Cortex of kidney (tissue), 1 donor: ENCODE measurements at places on chromosomes 12 and 14.
A peak's percentile ranks its signal among the peaks of the same experiment; 100 is the strongest.

GRCh38 chr14:59148334-59148900 is 40.0 kb upstream of the DAAM1 start:
- no peak for DNase-seq

DNA sequence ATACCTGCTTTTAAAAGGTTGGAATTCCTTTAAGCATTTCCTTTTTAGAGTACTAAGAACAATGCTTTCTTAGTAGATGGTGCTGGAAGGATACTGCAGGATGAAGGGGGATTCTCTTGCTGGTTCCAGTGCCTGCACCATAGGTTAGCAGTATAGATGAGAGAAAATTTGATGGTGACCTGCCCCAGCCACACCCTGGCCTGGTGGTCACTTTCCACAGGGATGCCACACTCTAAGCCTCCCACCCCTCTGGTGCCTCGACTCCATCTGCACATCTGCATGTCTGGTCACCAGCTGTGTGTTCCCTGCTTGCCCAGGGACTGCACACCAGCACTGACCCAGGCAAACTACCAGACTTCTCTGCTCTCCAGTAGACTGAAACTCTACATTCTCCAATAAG is 19.1 kb downstream of the SLC2A3 start:
- no peak for DNase-seq

DNA sequence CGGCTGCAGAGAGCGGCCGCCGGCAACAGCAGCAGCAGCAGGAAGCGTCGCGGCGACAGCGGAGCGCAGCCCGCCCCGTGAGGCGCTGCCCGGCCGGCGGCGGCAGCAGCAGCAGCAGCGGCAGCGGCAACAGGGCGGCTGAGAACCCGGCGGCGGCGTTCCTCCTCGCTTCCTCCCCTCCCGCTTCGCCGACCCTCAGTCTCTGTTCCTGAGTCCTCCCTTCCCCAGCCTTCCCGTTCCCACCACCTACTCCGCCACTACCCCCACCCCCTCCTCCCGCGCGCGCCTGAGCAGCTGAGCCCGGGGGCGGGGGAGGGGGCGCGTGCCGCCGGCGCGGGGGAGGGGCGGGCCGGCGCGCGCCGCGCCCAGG is 310 bp downstream of the BICDL1 start:
- no peak for DNase-seq

DNA sequence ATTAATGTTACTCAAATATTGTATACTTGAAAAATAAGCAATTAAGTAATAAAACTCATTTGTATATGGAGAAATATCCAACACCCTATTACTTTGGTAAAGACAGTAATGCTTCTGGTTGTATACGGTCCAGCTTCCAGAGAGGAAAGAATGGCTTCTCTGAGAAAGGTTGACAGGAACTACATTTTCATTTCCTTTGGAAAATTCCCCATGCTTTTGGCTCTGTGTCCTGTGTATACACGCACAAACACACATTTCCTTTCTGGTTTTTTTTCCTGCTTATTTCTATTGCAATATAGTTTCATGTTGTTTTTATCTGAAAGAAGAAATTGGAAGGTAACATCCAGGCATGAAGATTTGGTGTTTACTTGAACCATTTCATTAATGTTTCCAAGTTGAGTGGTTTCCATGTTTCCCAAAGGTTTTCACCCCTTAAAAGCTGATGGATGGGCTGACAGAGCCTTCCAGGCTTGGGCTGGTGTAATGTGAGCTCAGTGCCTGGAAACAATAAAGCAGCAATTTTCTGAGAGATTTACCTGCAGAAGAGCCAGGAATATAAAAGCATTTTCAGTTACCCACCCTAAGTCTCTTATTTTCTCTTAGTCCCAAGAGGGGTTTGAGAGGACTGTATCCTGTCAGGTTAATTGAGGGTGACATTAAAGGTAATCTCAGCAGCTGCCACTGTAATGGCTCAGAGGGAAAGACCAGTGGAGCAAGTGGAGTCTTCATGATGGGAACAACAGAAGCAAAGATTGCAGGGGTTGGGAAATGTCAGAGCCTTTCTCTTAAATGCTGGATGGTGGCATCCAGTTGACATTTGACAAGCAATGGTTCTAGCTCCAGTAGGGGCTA is 33.4 kb upstream of the TMTC1 start:
- DNase-seq = no peak

DNA sequence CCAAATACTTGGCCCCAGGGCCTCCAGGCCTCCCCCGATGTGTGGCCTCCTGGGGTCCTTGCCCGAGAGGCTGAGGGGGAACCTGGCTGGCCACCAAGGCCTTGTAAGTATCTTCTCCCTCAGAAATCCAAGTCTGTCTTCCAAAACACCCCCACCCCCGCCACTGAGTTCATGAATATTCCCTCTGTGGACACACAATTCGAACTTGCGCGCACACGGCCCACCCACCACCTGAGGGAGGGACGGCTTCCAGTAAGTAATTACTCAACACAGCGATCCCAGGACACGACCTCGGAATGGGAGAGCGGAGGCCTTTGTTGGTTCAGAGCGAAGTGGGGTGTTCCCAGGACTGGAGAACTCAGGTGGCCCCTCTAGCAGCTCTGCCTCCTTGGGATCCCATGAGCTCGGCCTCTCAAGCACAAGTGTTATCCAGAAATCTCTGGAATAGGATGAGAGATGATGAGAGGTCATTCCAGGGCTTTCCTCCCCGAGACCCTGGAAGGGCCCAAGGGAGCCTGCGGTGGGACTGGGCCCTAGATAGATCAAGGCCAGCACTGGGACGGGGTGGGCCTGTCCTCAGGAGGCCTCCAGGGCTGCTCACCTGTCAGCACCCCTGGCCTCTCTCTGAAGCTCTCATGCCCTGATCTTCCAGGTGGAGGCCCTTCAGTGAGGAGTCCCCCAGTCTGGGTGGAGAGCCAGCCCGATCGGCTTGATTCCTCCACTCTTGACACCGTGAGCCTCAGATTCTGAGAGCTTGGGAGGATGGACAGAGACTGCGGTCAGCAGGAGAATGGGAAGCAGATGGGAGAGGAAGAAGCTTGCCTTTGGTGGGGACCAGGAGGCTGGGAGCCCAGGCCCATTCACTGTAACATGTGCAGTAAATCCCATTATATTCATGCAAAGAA is 219.0 kb upstream of the RTL1 start:
- no peak for DNase-seq

DNA sequence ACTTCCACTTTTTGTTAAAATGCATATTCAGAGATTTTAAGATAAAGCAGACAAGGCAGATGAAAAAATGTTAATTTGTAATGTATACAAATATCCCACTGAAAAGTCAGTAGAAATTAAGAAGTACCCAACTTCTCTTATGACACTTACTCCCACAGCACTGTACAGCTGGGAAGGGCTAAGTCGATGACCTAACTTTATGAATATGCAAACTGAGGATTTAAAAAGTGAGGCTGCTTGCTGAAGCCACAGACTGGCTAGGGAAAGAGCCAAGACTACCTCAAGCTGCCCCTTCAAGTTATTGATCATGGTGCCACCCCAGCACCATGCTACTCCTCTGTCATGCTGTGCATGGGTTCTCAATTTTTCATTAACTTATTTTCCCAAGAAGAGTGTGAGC is 17.0 kb downstream of the PPM1H start:
- no peak for DNase-seq

DNA sequence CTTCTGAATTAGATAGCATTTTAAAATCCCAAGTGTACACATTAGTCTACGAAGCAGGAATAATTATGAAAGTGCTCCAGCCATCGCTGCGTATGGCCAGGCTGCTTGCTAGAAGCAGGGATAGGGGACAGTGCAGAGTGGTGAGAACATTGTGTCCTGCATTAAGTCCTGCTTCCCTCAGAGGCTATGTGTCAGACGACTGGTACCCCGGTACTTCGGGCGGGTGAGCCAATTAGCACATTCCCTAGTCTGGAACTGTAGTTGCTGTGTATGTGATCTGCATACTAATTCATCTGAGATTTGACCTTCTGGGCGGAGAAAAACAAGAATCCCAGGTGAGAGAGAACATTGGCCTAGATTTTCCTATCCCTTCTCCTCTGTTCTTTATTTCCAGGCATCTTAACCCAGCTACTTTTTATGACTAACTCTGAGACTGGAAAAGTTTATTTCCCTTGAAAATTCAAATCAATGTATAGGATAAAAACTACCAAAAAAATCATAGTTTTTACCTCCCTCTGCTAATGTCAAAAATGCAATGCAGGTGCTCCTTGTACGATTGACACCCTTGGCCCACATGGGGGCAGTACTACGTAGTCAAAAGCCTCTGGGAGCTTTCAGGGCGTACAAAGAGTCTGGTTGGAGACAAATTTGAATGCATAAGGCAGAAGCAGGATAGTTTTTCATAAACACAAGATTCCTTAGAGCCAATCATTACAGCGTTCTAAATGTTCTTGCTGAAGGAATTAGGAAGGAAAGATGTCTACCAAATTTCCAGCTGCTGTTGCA is 764.3 kb downstream of the NOVA1 start:
- DNase-seq = no peak

DNA sequence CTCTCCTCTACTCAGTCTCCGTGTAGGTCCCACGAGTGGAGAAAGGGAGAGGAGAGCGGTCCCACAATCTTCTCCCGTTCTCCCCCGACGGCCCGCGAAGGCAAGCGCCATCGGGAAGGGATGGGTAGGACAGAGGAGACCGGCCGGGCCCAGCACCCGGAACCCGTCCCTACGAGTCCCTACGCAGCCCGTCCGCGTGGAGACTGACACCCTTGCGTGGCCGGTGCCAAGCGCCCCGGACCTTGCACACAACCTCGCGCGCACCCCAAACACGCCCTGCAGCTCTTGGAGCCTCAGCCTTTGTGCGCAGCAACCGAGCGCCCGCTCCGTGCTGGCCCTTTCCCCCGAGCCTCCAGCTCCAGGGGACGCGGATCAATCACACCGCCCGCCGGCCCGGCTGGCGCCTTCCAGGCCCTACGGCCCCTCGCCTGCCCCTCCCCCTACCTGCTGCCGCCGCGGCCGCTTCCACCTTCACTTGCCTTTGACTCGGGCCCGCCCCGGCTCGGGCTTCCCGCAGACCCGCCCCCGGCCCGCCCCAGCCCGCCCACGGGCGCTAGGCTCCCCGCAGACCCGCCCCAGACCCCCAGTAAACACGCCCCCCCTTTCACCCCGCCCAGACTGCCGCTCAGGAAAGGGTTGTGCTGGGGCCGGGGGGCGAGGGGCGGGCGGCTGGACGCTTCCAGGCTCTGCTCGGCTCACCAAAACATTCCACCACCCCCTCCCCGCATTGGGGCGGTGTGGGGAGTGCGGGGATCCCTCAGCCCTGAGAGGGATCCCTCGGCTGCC is at the start of gene NDRG2:
TSS of gene NDRG2 (minus strand) at position 477 of the 786 bp plus-strand sequence. CDS start 1,746 bp downstream, outside the sequence.
- no peak for DNase-seq

DNA sequence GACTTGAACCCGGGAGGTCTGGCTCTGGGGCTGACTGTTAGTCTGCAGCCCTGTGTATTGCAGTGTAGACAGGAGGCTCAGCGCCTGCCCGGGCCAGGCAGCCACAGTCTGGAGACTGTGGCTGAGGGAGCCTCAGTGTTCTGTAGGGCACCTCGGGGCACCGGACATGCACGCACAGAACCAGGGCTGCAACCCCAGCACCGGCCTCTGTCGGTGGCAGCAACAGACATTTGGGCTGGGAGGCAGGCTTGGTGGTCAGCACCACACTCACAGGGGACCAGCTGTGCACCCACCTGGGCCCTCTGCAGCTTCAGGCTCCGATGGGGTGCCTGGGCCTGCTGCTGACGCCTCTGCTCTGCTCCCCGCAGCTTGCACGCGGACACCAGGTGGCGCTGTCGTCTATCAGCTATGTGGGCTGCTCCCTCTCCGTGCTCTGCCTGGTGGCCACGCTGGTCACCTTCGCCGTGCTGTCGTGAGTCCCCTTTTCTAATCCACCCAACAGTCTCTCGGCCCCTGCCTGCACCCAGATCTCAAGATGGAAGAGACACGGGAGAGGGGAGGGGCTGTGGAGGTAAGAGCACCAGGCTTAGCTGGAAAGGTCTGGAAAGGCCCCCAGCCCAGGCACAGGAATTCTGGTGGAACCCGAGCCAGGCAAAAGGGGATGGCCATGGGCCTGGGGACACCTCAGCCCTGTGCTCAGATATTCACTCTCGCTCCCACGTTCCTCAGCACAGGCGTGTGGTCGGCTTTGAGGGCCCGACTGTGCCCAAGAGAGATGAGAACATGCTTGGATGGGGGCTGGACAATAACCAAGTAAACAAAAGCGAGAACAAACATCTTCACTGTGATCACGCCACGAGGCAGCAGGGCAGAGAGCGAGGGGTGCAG is 151.0 kb downstream of the ADGRD1 start:
- DNase-seq = peak; percentile 11

DNA sequence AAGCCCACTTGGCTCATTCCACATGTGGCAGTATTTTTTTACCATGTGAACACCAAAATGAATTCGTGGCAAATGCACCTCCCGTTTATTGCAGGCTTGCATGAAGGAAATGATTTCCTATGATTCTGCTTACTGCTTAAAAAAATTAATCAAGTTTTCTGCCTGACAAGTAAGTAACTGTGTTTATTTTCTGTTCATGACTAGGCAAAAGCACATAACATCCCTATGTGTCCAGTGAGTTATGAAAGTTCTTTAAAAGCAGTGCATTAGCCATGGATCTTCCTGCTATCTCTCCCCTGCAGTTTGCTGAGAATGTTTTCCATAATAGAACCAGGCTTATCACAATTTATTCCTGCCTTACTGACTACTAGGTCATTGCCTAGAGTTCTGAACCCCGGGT is 20.4 kb downstream of the GPR65 start:
- DNase-seq = no peak

DNA sequence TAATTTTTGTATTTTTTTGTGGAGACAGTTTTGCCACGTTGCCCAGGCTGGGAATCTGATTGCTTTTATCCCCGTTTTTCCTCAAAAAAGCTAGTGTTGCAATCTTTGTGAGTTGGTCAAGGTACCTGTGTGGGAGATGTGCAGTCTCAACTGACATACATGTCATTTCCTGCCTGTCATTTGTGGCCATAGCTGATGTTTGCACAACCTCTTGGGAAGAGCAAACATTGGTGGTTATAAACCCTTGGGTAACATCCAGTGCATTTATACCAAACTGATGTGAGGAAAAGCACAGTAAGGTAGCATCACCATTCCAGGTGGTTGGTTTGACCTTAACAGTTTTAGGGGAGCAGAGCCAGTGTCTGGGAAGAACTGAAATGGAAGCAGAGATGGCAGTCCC is 54.7 kb downstream of the ATG14 start:
- no peak for DNase-seq

- DNase-seq = no peak
Observed at GRCh38 chr12:79085106-79085682, 220.6 kb downstream of the SYT1 start.

- DNase-seq = no peak
Observed at GRCh38 chr14:68015356-68016254, 196.0 kb downstream of the RAD51B start.

- no peak for DNase-seq
Observed at GRCh38 chr12:67813456-67813904, 164.9 kb downstream of the DYRK2 start.

DNA sequence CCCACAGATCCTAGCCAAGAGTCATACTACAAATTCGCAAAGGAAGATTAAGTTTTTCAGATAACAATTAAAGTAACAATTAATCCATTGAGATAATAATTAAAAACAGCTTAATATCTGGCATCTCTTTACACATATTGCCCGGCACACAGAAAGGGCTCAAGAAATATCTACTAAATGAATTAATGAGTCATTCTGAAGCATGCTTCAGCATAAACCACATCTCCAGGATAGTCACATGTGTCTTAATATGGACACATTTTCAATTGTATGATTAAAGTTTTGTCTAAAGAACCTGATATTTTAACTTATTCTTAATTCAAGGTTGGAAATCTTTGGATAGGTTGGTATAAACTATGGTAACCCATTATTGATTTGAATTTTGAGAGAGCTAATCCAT is 9.6 kb downstream of the ITPR2 start:
- DNase-seq = no peak

- DNase-seq = no peak
Observed at GRCh38 chr14:105864651-105865265, 338.4 kb downstream of the TMEM121 start.

- DNase-seq = no peak
Observed at GRCh38 chr12:6672143-6672542, 9.2 kb upstream of the ING4 start.
